ENCODE measurements at places on chromosomes 2 and 18.

DNA sequence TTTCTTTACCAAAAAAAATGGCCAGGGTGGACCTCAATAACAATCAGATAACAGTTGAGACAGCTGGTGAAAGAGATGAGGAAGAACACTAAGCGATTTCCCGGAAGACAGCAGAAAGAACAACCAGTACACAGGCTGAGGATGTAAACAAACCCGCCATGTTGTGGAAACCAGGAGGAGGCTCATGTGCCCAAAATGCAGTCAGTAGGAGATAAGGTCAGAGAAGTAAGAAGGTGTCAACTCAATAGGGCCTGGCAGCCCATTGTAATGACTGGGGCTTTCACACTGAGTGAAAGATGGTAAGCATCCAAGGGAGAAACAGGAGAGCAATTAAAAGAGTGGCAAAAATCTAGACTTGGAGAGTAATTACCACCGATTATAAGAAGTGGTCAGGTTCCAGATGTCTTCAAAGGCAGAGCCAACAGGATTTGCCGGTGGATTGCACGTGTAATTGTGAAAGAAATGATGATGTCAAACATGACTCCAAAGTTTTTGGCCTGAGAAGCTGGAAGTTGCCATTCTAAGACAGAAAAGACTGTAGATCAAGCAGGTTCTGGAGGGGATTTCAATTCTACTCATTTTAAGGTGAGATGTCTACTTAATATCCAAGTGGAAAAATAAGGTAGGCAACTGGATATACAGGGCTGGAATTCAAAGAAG is 77.7 kb upstream of the CYP1B1 start:
- no peak for DNase-seq

- no peak for DNase-seq
These were observed 150.1 kb downstream of the WDSUB1 start for GRCh38 chr2:159136391-159136790.

GRCh38 chr2:168300460-168300859 is 53.1 kb upstream of the STK39 start:
- no peak for DNase-seq

DNA sequence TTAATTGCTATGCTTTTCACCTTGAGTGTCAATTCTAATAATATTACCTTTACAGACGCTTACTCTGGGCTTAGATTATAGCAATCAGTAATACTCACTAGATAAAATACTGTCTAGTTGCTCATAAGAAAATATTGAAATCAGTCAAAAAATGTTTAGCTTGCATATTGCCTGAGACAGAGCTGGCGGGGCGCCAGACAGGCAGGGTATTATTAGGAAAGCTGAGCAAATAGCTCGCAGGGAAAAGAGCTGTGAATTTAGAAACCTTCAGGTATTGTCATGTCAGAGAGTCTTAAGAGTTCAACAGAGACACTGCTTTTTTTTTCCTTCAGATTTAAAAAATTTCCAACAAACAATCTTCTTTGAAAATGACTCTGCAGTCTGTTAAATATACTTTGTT is 118.4 kb downstream of the MEIS1 start:
- no peak for DNase-seq

- DNase-seq, result no peak
These were observed 201.8 kb upstream of the FN1 start for GRCh38 chr2:215637651-215638050.

DNA sequence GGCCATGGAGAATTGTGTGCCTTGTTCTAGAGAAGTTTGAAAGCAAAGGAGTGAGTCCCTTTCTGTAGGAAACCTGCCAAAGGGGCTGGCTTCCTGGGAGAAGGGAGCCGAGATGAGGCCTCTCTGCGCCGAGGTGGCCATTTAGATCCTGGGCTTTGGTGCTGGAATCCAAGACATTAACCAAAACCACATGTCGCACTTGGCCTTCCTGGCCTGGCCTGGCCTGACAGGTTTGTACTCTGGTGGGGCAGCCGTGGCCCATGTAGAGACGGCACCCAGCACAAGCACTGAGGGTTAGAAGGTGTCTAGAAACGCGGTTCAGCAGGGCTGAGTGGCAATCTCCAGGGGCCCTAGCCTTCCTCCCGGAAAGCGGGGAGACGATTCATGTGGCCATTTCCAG is 7.1 kb downstream of the CNNM3 start:
- DNase-seq, result no peak

GRCh38 chr2:121483846-121484245 is 46.8 kb upstream of the RNU4ATAC start:
- DNase-seq, result no peak

DNA sequence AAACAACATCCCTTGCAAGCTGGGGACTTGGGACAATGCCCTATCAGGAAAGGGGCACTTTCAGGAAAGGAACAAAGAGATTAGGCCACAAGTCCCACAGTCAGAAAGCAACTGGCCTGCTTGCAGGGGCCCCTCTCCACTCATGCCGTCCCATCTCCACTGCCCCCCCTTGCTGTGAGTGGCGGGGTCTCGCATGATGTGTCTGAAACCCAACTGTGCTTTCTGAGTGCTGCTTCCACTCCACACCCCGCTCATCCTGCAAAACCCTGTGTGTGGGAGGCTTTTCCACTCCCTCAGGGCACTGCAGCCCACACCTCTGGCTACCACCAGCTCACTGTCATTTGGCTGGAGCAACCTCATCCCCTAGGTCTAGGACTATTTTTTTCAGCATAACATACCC is 7.9 kb downstream of the HS6ST1 start:
- no peak for DNase-seq

DNA sequence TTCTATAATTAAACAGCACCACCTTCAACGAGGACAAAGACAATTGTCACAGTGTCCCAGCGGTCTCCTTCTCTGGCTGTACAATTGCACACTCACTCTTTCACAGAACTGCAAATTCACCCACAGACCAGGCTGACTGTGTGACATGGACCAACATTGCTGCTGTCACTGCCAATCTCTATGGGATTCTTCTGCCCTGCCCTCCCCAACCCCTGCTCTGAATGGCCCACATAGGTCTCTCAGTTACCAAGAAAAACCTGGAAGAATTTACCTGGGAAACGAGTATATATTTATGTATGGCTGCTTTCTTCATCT is 26.5 kb downstream of the LRRC30 start:
- no peak for DNase-seq

GRCh38 chr18:24026457-24026856 is 11.9 kb downstream of the TTC39C start:
- DNase-seq, result no peak

DNA sequence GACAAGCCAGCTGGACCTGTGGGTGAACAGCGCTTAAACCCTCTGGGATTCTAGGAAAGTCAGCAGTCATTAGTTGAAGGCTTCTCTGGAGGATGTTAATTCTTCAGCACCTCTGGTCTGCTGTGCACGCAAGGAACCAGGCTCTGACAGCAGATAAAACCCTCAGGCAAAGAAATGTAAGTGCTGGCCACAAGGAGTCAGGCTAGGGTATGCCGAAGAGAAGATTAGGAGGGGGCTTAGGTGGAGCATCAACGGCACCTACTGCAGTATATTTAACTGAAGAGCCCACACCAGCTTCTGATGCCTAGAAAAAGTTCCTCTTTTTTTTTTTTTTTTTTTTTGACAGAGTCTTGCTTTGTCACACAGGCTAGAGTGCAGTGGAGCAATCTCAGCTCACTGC is 304.2 kb upstream of the MC4R start:
- DNase-seq, result no peak

DNA sequence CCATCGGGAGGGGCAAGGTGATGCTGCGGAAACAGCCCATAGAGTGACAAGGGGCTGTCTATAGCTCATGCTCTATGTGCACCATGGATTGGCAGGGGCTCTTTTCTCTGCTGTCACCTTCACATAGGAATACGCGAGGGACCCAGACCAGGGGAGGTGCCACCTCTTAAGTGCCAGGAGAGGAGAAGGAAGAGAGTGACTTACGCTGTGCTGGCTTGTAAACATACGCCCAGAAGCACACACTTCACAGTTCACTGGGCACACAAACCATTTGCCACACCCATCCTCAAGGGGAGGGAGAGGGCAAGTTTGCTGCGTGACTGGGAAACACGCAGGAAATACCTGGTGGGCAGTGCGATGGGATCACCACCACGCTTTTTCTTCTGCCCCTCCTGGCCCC is 65.1 kb upstream of the GPR45 start:
- DNase-seq, result no peak

GRCh38 chr2:72144274-72144631 is 3.4 kb downstream of the CYP26B1 start:
- DNase-seq, result no peak

- DNase-seq, result no peak
These were observed 11.4 kb downstream of the ALPG start for GRCh38 chr2:232418056-232418455.

GRCh38 chr2:230814616-230815015 is 50.1 kb upstream of the ITM2C start:
- DNase-seq, result no peak

GRCh38 chr18:74935434-74935833 is 273.5 kb downstream of the PTGR3 start:
- DNase-seq, result no peak

GRCh38 chr2:105954891-105955290 is 210.2 kb downstream of the NCK2 start:
- no peak for DNase-seq

GRCh38 chr2:142515493-142515892 is 362.0 kb upstream of the KYNU start:
- DNase-seq, result no peak

DNA sequence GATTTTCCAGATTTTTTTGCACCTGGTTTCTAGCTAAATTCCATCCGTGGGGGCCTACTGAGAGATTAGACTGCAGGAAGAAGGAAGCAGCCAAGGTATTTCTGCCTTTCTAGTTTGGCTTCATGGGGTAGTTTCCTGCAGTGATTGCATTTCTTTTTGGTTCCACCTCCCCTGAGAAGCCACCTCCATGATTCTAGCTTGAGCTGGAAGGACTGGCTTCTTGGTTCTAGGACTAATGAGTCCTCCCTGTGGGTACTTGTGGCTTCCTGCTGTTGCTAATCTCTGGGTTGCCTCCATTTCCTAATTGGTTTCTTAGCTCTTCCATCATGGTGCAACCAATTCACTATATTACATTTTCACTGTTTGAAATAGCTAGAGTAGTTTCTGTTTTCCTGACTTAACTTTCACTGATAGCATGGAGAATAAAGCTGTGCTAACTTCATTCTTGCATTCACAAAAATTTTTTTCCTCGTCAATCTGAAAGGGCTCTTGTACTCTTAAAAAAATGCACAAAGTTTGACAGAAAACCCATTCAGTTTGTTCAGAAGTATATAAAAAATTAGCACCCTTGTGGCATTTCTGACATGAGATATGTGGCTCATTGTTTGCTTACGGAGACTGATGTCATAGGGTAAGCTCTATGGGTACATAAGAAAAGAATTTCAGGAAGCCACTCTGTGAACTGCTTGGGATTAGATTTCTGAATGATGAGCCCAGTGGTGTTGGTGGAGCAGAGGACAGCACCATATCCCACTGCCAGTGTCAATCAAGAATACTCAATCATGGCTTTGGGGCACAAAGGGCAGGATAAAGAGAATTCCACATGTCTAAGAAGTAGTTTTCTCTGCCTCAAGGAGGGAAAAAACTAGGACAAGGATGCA is 242.8 kb upstream of the RBMS1 start:
- DNase-seq, result no peak

- DNase-seq, result no peak
These were observed 20.9 kb upstream of the KLF11 start for GRCh38 chr2:10022445-10022844.

DNA sequence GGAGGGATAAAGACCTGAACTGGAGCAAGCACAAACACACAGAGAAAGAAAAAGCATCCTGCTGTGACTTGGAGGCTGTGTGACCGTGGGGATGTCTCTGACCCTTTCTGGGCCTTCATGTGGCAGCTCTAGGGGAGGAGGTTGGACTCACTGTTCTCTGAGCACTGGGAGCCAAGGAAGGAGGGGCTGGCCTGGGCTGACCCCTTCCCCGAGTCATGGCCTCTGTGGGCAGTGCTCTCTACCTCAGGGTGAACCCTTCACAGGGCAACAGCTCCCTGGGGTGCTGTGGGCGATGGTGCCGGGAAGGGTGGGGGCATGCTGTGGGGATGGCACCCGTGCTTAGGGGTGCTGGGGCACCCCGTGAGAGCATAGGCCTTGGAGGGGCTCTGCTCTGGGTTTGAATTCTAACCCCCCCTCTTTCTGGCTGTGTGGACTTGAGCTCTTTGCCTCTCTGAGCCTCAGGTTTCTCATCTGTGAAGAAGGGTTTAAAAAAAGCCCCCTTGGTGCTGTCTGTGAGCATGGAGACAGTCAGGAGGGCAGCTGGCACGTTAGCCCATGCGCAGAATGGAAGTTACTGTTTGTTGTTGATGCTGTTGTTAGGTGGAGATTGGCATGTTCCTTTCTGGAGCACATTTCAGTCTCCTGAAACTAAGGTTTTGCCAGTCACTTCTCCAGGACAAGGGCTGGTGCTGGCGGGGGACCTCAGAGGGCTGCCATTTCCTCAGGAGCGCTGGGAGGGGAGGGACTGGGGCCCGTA is 700 bp downstream of the TOGARAM2 start:
- DNase-seq, result no peak

- no peak for DNase-seq
These were observed 377.8 kb downstream of the LRATD1 start for GRCh38 chr2:15010346-15010745.

DNA sequence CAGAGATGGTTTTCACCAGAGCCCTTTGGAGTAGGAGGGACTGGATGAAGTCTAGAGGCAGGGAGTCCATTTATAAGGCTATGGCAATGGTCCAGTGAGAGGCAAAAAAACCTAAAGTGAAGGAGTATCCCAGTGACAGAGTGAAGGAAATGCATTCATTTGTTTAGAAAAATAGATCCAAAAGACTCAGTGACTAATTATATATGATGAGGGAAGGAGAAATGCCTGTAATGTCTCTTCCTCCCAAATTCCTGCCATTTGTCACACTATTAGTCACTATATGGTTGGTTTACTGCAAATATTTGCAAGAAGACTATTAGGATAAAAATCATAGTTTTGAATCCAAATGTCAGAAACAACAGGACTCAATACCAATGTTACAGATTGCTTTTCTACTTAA is 104.2 kb downstream of the ZNF521 start:
- DNase-seq, result no peak

GRCh38 chr18:2572171-2572569 is 813 bp downstream of the NDC80 start:
- no peak for DNase-seq

DNA sequence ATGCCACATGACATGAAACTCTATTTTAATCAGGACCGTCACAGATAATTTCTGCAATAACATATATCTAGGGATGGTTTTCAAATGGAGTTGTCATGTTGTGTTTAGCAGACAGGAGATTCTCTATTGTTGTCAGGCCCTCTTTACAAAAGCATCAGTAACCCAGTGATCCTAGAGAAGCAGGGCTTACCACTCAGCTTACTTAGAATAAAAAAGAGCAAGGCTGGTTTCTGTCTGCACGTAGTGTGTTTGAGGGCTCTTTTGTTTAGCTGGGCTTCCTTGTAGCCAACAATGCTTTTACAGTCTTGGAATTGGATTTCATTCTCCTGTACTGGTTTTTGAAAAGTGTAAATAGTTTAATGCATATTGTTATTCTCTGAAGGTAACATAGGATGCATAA is 210.5 kb upstream of the NRP2 start:
- no peak for DNase-seq

Measured in AG04449 (cell line).